ENCODE measurements at places on chromosomes 12 and 14.
A peak's percentile ranks its signal among the peaks of the same experiment; 100 is the strongest.

GRCh38 chr14:55482936-55483605, 42.7 kb upstream of the TBPL2 start:
- no peak for DNase-seq

- DNase-seq = no peak
Measured at GRCh38 chr12:13024531-13024916, 19.7 kb upstream of the FAM234B start.

- DNase-seq = no peak
Measured at GRCh38 chr14:35229084-35229791, 62.9 kb upstream of the PSMA6 start.

DNA sequence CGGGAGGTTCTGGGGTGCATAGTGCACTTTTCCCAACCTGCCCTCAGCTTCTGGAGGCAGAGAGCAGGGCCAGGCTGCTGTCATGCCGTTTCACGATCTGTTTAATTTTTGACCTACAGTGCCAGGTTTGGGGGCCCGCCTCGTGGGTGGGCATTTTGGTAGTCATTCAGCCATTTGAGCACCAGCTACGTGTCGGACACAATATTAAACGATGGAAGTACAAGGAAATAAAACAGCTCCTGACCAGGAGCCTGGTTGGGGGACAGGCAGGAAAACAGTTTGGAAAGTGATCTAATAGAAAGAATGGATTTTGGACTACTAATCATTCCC, 708 bp downstream of the FNTB start:
- DNase-seq = no peak

GRCh38 chr12:127728285-127728684, 538.7 kb upstream of the TMEM132C start:
- no peak for DNase-seq

DNA sequence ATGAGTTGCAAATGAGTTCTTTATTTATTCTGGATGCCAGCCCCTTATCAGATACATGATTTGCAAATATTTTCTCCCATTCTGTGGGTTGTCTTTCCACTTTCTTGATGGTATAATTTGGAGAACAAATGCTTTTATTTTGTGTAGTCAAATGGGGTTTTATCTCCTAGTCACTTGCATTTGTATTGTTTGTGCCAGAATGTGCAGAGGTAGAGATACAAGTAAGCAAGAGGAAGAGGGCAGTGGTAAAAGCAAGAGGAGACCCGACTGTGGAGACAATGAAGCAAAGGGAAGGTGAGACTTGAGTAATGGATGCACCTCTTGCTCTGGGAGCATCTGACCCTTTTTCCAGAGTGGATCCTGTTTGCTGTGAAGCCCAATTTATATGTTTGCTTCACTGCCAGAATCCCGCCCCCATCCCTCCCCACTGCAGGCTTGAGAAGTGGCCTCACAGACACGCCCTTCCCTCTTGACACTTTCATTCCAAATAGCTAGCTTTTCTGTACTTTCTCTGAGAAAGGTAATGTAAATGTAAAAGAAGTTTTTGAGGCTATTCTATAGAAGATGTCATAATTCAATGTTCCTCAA, 786 bp upstream of the PFKM start:
- no peak for DNase-seq

DNA sequence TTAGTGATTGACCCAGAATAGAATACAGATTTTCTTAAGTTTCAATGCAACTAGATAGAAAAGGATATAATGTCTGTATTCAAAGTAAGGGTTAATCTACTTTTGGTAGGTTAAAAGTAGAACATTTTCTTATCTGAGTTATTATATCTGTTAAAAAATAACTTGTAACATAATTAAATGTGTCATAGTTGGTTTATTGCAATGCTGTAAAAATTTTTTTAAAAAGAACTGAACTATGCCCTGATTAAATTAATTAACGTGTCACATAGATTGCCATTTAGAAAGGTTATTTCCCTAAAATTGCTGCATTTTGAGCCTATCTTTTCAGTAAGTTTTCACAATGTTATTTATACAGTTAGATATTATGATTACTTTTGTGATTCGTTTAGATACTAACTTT, 89.2 kb downstream of the PDE3A start:
- DNase-seq = no peak

DNA sequence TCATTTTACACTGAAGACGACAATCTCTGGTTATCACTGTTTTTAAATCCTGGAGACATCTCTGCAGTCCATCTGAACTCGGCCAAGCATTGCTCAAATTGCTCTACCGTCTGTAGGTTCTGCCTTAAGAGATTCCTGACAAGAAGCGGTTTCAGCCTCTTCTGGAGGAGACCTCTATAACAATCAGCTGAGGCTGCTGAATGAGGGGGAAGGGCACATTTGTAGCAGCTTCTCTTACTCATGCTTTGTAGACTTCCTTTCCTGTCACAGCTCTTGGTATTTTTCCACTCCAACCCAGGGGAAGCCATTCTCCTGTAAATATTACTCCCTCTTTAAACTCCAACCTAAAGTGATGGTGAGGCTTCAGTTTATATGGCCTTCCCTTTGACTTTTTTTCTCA, 3.0 kb downstream of the ARG2 start:
- DNase-seq = no peak

DNA sequence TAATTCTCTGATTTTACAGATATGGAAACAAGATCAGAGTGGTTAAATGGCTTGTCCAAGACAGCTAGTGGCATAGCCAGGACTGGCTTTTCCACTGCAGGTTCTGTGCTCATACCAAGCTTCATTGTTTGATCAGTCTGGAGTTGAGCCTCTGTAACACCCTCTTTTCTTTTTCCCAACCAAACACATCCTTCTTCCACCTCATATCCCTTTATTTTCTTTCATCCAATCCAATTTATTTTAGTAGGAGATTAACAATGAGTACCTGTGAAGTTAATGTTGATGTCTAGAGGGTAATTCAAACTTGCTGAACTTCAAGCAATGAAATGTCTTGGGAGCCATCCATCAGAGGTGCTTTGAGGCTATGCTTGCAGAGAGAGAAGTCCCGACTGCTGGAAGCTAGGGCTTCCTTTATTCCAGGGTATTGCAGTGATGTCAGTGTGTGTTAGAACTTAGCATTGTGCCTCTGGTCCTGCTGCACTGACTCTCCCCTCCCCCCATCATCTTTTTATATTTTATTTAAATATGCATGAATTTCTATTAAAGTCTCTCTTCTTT, 452.1 kb upstream of the PDE3A start:
- DNase-seq = no peak

- no peak for DNase-seq
Measured at GRCh38 chr12:22882559-22882958, 257.6 kb downstream of the ETNK1 start.

DNA sequence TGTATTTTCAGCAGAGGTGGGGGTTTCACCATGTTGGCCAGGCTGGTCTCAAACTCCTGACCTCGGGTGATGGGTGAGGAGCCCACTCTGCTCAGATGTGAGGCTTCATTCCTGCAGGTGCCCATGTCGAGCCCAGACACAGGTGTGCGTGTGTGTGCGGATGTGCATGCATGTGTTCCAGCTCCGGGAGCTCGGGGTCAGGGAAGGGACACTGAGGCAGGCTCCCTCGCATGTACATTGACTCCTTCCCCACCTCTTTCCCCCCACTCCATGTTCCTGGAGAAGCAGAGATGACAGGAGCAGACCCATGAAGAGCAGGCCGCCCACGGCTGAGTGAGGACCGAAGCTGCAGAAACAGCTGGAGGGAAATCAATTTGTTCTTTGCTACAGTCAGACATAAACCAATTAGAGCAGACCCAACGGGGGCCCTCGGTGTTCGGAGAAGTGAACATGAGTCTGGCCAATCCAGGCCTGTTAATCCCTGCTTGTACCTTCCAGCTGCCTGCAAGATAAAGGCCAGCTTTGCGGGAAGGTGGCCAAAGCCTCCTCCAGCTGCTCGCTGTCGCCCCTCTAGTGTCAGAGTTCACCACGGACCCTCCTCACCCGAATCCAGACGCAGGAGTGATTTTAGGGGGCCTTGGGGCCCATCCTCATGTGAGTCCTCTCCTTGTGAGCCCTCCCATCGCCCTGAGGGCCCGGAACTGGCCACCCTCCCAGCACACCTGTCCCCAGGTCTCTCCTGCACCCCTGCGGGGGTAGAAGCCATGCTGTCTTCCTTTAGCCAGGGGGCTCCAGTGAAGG, 321.0 kb upstream of the RTL1 start:
- peak; percentile 29 for DNase-seq

GRCh38 chr12:121766290-121767039, 27.0 kb downstream of the RHOF start:
- no peak for DNase-seq
